ENCODE measurements at places on chromosomes 2 and 18. TPM values are rescaled to one million over a fixed set of nuclear protein-coding genes. Genes with fewer than 3 reads are reported as not detected.

OR6B2 gene
- not detected for total RNA-seq

APCDD1 gene
- 7.6 TPM for total RNA-seq

CIB4 gene
- total RNA-seq = 0.60 TPM

BARD1 gene
- total RNA-seq = 19.0 TPM

DNA sequence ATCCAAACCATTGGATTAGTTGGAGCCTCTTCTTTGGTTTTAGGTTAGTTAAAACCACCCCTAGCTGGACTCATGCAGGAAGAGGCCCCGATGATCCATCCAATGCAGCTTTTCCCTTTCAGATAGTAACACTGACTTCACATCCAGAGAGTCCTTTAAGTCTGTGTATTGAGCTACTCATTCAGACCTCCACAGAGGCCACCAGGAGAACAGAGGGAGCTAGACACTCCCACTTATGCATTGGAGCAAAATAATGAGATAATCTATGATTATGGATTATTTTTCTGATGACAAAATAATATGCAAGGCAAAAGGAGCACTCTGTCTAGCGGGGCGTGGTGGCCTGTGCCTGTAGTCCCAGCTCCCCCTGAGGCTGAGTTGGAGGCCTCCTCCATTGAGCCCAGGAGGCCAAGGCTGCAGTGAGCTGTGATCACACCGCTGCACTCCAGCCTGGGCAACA lies 1.6 kb upstream of the ROCK2 start:
- no peaks in the 10 kb centered on the region for H3K36me3 ChIP-seq
- H3K4me1 ChIP-seq = no peaks in the 10 kb centered on the region
- DNase-seq = no peak
- H3K4me3 ChIP-seq = no peak overlapping the region
- peak overlapping the region; percentile 79 for H3K27ac ChIP-seq
- no peaks in the 10 kb centered on the region for H3K27me3 ChIP-seq

GRCh38 chr2:75021672-75022071 lies 63.2 kb downstream of the POLE4 start:
- no peak overlapping the region for H3K4me3 ChIP-seq
- no peaks in the 10 kb centered on the region for H3K27me3 ChIP-seq
- no peak overlapping the region for H3K27ac ChIP-seq
- H3K36me3 ChIP-seq = no peaks in the 10 kb centered on the region
- DNase-seq = no peak
- peaks cover 1% of the 10 kb centered on the region for H3K4me1 ChIP-seq

GRCh38 chr2:11718606-11719005 lies 27.8 kb upstream of the LPIN1 start:
- no peak overlapping the region for H3K27ac ChIP-seq
- H3K36me3 ChIP-seq = no peaks in the 10 kb centered on the region
- H3K4me3 ChIP-seq = no peak overlapping the region
- no peaks in the 10 kb centered on the region for H3K4me1 ChIP-seq
- H3K27me3 ChIP-seq = no peaks in the 10 kb centered on the region

GRCh38 chr2:11075221-11075620 lies 80.0 kb upstream of the SLC66A3 start:
- no peak overlapping the region for H3K4me3 ChIP-seq
- H3K36me3 ChIP-seq = no peaks in the 10 kb centered on the region
- H3K4me1 ChIP-seq = no peaks in the 10 kb centered on the region
- H3K27ac ChIP-seq = no peak overlapping the region
- DNase-seq = no peak

GRCh38 chr2:40251137-40251536 lies 200.8 kb downstream of the SLC8A1 start:
- H3K36me3 ChIP-seq = no peaks in the 10 kb centered on the region
- DNase-seq = no peak
- H3K4me1 ChIP-seq = no peaks in the 10 kb centered on the region
- no peaks in the 10 kb centered on the region for H3K27me3 ChIP-seq
- no peak overlapping the region for H3K27ac ChIP-seq

GRCh38 chr2:202065876-202066275 lies 7.2 kb upstream of the KIAA2012 start:
- no peak overlapping the region for H3K4me3 ChIP-seq
- no peaks in the 10 kb centered on the region for H3K27me3 ChIP-seq
- no peaks in the 10 kb centered on the region for H3K4me1 ChIP-seq
- DNase-seq = no peak

GRCh38 chr18:1267021-1267420 lies 362.4 kb downstream of the ADCYAP1 start:
- H3K4me3 ChIP-seq = no peak overlapping the region
- no peaks in the 10 kb centered on the region for H3K27me3 ChIP-seq
- no peaks in the 10 kb centered on the region for H3K4me1 ChIP-seq
- H3K36me3 ChIP-seq = no peaks in the 10 kb centered on the region
- H3K27ac ChIP-seq = no peak overlapping the region

- H3K27ac ChIP-seq = no peak overlapping the region
- H3K4me1 ChIP-seq = no peaks in the 10 kb centered on the region
- no peak for DNase-seq
Observed at GRCh38 chr2:148221166-148221565, 200.3 kb downstream of the MBD5 start.

DNA sequence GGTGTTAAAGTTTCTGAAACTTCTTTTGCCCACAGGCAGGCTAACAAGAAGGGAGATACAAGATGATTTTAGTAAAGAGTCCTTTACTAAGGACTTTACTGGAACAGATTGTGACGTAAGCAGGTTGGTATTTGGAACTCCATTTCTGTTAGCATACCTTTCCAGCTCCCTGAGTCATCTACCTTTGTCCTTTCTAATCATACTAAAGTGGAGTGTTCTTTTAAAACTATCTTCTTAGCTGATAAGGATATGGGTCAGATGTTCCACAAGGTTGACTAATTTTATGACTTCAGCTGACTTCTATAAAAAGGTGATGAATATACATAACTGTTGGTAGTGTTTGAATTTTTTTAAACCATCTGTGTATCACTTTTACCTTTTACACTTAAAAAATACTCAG lies 21.1 kb downstream of the UGP2 start:
- peaks cover 4% of the 10 kb centered on the region for H3K4me1 ChIP-seq
- H3K27me3 ChIP-seq = no peaks in the 10 kb centered on the region
- DNase-seq = no peak

Data from aorta (tissue), 5 donors.